Fibroblast of the aortic adventitia (primary cell): ENCODE measurements at places on chromosomes 11 and 22. TPM values are rescaled to one million over a fixed set of nuclear protein-coding genes. Genes with fewer than 3 reads are reported as not detected.

IL18 gene
- 0.81 and 1.4 TPM in 2 replicates for total RNA-seq

GRCh38 chr11:88398372-88398771 is 60.8 kb upstream of the CTSC start:
- peak; percentile 61 for DNase-seq

- DNase-seq, result no peak
Measured at GRCh38 chr11:75203138-75203537, 37.4 kb upstream of the TPBGL start.

- no peak for DNase-seq
Measured at GRCh38 chr22:38318792-38319773, 1.9 kb upstream of the CSNK1E start.

DNA sequence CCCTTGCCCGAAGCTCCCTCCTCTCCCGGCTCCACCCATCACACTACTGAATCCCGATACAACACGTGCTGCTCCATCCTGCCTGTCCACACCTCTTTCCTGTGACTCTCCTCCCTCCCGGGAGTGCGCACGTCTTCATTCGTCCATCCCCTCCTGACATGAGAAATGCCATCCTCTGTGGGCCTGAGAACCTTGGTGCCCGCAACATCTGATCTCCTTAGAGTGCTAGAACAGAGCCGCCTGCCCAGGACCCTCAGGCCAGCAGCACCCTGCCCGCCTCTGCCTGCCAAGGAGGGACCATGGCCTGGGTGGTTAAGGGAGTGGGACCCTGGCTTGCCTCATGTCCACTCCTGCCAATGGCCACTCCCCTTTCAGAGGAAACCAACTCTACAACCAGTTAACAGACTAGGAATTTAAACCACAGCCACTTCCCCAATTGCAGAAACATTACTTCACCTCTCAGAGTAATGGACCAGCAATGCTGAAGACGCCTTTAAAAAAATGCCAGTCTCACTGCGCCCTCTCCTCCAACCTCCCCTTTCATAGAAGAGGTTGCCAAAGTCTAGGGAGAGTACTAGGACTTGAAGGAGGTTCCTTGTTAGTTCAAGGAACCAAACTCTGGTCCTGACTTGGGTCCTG is 466.3 kb downstream of the OPCML start:
- DNase-seq, result no peak

- DNase-seq, result no peak
Measured at GRCh38 chr11:87006035-87006434, 31.7 kb upstream of the TMEM135 start.

DNA sequence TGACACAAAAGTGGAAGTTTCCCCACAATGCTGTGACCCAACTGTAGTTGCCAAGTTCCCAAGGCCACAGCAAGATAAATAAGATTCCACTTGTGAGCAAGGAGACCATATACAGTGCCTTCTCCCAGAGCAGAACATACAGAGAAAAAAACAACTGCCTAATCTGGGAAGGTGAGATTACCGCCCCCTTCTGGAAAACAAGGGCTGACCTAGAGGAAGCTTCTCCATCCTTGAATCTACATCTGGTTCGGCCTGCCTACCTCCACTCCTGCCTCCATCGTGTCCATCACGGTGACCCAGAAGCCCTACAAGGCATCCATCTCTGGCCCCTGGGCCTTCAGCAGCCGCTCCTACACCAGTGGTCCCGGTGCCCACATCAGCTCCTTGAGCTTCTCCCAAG is 6.1 kb upstream of the RNASEH2C start:
- no peak for DNase-seq

- DNase-seq, result peak; percentile 90
Measured at GRCh38 chr11:74257959-74258553, 53.4 kb downstream of the P4HA3 start.

GRCh38 chr22:41540365-41540764 is 3.9 kb downstream of the POLR3H start:
- DNase-seq, result no peak

UPK3A gene
- not detected in 2 replicates for total RNA-seq

GRCh38 chr11:88337987-88338668 is 592 bp upstream of the CTSC start:
- DNase-seq, result peak; percentile 79

DNA sequence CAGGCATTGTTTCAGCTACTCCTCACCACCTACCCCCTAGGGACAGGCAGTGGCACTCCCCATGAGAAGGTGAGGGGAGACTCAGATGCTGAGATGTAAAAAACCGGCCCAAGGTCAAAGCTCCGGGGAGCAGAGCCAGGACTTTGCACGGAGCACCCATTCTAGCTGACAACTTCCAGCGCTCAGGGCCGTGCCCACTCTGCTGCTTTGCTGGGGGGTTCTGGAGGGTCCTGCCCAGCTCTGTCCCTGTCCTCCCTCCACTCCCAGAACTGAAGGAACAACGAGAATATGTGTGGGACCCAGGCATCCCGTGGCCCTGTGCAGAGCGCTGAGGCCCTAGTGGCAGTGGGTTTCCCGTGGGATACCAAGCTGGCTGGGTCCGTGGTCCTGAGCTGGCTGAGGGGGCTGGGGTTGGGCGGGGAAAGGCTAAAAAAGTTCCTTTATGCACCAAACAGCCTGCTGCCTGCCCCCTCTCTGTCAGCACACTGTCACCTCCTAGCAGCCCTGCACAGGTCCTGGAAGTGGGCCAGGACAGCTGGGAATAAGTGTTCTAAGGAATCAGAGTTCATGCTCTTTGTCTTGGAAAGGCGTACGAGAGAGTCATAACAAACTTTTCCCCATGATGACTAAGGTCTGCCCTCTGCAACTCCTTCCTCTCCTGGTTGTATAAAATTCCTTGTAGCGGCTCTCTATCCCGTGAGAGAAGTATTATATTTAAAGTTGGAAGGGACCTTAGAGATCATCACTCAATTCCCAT is 1.9 kb downstream of the MS4A10 start:
- peak; percentile 80 for DNase-seq

SCGB1D2 gene
- total RNA-seq, result not detected in 2 replicates

SGSM1 gene
- not detected in 2 replicates for total RNA-seq

DNA sequence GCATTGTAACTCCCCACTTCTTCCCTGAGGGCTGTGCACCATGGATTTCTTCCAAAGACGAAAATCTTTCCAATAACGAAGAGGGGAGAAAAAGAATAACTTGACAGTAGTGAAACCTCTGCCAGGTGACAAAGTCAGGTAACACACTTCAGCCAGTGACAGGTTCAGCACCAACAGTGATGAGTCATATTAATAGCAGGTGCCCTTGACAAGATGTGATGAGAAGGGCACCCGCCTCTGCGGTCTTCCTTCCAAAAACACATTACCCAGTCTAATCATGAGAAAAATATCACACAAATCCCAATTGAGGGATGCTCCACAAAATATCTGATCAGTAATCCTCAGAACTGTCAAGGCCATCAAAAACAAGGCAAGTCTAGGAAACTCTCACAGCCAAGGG is 157.8 kb downstream of the EFCAB6 start:
- DNase-seq, result no peak

DNA sequence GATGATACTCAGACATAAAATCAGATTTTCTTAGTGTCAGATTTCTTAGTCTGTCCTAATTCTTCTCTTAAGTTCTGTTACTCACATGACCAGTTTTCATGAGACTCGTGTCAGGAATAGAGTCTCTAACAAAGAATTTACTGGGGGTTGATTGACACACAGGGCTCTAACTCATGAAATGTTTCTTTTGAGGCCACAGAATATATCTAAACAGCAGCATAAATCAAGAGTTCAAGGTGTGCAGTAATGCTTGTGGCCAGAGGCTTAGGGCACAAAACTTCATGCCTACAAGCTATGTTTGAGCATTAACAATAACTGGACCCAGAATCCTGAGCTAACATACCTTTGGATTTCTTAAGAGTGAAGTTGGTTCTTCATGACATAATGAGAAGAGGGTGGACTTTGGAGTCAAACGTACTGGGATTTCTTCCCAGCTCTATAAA is 237.2 kb downstream of the DDX10 start:
- DNase-seq, result no peak

GRCh38 chr11:4025248-4025966 is 69.2 kb upstream of the RRM1 start:
- peak; percentile 95 for DNase-seq

INCENP gene
- total RNA-seq, result 3.2 and 47.5 TPM in 2 replicates

DNA sequence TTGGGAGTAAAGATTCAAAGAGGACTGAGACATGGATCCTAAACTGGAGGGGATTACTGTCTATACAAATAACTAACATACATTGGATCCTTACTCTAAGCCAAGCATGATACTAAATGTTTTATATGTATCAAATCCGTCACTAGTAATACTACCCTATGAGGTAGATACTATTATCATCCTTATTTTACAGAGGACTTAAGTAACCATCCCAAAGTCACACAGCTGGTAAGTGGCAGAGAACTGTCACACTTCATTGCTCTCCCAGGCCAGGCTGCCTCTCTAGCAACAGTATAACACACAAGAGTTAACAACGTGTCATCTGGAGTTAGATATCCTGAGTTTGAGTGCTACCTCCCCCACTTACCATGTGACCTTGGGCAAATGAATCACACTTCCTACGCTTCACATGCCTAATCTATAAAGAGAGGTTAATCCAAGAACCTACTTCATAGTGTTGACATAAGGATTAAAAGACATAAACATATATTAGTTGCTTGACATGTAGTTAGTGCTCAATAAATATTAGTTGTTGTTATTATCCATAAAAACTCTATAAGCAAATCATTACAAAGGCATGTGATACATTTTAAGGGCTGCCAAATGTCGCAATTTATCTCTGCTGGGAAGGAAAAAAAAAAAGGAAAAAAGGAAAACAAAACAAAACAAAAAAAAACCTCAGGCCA is 33.8 kb upstream of the SPON1 start:
- peak; percentile 77 for DNase-seq

DNA sequence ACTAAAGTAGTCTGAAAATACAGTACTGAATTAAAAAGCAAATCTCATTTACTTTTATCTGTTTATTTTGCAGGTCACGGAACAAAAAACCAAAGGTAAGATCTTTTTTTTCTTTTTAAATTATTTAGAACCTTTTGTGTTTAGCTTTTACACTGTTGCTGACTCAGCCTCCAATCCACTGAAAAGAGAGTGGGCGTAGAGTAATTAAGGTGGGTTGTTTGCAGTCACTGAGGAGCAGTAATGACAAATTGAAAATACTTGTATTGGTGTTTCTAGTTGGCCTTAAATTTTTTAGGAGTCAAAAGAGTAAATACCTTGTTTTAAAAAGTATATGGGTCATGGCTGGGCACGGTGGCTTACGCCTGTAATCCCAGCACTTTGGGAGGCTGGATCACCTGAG is 73.4 kb downstream of the TNRC6B start:
- no peak for DNase-seq

- DNase-seq, result no peak
Measured at GRCh38 chr11:36238881-36239280, 50.3 kb downstream of the COMMD9 start.

SAA2 gene
- total RNA-seq, result not detected in 2 replicates

DNA sequence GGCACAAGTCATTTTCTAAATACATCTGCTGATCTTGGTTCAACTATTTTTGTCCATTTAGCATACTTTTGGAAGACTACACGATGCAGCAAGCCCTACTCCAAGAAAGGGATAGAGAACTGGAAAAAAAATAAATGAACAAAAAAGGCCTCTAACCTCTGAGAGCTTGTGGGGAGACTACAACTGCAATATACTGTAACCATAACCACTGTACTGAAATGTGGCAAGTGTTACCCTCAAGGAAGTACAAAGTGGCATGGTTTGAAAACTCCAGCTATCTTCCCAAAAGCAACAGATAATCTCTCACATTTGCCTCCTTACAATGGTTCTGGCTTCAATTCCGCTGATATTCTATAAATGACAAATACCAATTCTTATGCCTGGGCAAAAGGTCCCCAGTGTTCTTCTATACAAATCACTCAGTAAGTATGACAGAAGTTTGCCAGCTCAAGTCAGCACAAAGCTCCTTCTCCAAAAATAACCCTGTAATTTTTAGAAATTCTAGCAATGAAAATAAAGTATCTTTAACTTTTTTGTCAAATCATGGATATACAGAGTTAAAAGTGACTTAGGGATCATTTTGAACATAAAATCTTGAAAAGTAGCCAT is 22.9 kb downstream of the AMBRA1 start:
- DNase-seq, result no peak

MIOX gene
- total RNA-seq, result not detected in 2 replicates

TTC36 gene
- 0.81 TPM in 1 of 2 replicates, not detected in the other for total RNA-seq

- DNase-seq, result no peak
Measured at GRCh38 chr11:44338026-44338425, 28.1 kb upstream of the ALX4 start.

DNA sequence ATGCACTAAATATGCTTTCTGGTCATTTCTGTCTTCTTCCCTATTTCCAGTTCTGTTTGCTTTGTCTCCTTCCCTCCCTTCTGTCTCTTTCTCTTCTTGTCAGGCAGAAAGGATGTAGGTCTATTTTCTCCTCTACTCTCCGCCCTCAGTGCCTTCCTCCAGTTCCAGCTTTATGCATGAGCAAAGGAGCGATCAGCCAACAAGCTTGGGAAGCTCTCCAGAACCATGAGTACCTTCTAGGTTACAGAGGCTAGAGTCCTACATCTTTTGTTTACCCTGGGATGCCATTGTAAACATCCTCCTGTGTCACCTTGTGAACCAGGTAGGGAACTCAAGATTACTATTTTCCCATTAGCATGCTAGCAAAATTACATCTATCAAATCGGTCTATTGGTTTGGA is 7.9 kb upstream of the SPON1 start:
- DNase-seq, result no peak

DNA sequence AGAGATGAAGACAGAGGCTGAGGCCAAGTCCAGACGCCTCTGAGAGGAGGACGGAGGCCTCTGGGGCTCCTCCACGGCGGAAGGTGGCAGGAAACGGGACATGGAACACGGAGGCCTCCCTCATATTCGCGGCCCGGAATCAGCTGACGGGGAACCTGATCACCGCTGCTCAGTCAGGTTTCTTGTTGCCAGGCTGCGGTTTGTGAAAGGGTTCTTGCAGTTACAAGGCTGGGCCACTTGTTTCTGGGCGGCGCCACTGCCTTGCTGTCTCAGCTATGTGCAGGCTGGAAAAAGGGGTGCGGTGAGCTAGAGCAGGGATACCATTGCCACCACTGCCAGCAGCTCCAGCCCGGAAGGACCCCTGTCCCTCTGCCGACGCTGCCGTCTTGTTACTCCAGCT is 10.0 kb upstream of the MMP1 start:
- DNase-seq, result no peak

- no peak for DNase-seq
Measured at GRCh38 chr22:20002128-20002527, 14.5 kb downstream of the ARVCF start.

- DNase-seq, result no peak
Measured at GRCh38 chr22:20464096-20464614, 26.5 kb upstream of the SCARF2 start.

GRCh38 chr11:87575088-87575487 is 537.4 kb downstream of the TMEM135 start:
- DNase-seq, result no peak
